ENCODE measurements at places on chromosomes 2 and 18.

- no peak for DNase-seq
These were observed 139.8 kb downstream of the ZFP36L2 start for GRCh38 chr2:43086451-43087221.

GRCh38 chr2:86476092-86476491 is 34.9 kb downstream of the KDM3A start:
- DNase-seq: no peak

GRCh38 chr2:32360416-32360815 is 3.6 kb downstream of the BIRC6 start:
- no peak for DNase-seq

GRCh38 chr2:201406077-201406662 is 45.1 kb downstream of the TRAK2 start:
- DNase-seq: no peak

DNA sequence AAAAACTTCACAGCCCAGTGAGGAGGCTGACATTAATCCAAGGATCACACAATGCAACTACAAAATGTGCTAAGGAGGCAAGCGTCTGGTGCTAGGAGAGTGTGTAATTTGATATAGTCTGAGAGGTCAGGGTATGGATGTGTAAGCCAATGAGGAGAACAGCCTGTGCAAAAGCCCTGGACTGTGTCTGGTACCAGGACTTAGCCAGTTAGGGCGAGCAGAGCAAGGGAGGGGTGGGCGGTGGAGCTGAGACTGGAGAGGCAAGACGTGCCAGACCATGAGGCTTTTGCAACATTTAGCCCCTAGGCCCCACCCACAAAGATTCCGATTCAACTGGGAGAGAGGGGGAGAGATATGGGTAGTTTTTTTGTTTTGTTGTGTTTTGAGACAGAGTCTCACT is 33.5 kb upstream of the SPRED2 start:
- no peak for DNase-seq

DNA sequence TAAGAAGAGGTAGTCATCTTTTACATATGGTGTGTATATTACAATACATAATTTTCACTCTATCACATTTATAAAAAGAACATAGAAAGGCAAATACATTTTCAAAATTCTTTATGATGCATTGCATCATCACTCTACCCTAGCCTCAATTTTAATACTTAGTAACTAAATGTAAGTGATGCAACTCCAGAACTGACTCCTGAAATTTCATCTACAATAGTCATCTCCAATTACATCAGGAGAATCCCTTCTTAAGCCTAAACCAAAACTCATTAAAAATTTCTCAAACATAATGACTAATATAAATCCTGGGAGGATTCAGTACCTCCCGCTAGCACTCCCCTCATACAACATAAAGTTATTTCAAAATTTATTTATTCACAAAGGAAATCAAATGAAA is 15.9 kb downstream of the TMX3 start:
- DNase-seq: no peak

- no peak for DNase-seq
These were observed 31.5 kb downstream of the NOL10 start for GRCh38 chr2:10658041-10658913.

GRCh38 chr18:49580279-49580678 is 18.4 kb downstream of the LIPG start:
- no peak for DNase-seq

GRCh38 chr2:174544156-174544555 is 53.4 kb downstream of the WIPF1 start:
- no peak for DNase-seq

DNA sequence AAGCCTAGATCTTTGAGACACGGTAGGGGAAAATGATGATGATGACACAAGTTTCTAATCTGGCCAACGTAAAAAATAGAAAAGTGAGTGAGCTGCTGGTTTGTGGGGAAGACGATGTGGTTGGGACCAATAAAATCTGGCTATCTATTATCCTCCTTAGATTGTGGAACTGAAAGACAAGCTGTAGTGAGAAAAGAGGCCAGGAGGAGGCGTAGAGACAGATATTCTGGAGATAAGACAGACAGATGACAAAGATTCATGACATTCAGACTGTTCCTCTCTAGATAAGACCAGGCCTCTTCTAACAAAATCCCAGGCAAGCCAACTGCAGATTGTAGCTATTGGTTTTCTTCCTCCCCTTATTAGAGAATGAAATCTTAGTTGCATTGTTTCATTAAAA is 376.3 kb upstream of the UBE2E3 start:
- DNase-seq: peak; percentile 16

- DNase-seq: peak; percentile 69
These were observed at the start of gene HSBP1L1 for GRCh38 chr18:79964330-79965118. Gene HSBP1L1 (plus strand): TSS chr18:79964643. CDS start chr18:79964736, 93 bp downstream.

DNA sequence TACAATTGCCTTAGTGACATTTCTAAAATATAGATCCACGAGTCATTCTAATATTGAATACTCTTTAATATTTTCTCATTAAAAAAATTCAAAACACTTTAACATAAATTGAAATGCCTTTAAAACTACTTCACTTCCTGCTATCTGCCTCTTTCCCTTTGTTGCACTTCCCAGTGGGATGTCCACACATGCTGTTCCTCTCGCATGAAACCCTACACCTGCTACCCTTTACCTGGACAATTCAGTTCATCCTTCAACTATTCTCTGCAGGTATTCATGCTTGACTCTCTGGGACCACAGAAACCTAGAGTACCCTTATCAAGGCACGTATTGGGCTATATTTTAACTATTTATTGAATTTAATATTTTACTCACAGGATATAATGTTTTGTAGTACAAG is 373.3 kb upstream of the GALNT5 start:
- no peak for DNase-seq

- DNase-seq: no peak
These were observed 1030.3 kb downstream of the TDRD15 start for GRCh38 chr2:22153931-22154613.

- DNase-seq: no peak
These were observed 325.8 kb downstream of the CYP26B1 start for GRCh38 chr2:71821856-71822255.

GRCh38 chr2:86238354-86238753 is 39.1 kb downstream of the MRPL35 start:
- peak; percentile 75 for DNase-seq

GRCh38 chr18:62663731-62664336 is 51.5 kb upstream of the PHLPP1 start:
- no peak for DNase-seq

GRCh38 chr18:27750014-27750413 is 426.9 kb downstream of the CDH2 start:
- no peak for DNase-seq

DNA sequence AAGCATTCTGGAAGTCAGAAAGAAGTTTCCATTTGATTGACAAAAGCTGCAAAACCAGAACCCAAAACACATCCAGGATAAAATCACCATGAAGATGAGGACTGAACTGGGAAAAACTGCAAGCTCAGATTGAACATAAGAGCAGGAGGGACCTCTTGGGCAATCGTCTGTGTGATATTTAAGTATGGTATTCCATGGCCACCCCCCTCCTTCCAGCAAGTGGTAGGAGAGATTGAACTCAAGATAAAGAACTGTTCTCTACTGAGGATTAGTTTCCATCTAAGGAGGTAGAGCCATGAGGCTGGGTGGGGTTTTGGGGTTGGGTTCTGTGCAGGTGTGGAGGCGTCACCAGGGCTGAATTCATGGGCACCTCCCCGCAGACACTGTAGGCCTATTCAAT is 251.1 kb downstream of the NCKAP5 start:
- no peak for DNase-seq

- DNase-seq: no peak
These were observed 262.8 kb downstream of the KCNE4 start for GRCh38 chr2:223314811-223315210.

- DNase-seq: no peak
These were observed 123.5 kb downstream of the MBD2 start for GRCh38 chr18:54100920-54101470.

GRCh38 chr18:74457043-74457724 is at the start of gene DIPK1C:
Gene DIPK1C (minus strand): TSS chr18:74457308. CDS start chr18:74457259, 49 bp downstream.
- DNase-seq: no peak

DNA sequence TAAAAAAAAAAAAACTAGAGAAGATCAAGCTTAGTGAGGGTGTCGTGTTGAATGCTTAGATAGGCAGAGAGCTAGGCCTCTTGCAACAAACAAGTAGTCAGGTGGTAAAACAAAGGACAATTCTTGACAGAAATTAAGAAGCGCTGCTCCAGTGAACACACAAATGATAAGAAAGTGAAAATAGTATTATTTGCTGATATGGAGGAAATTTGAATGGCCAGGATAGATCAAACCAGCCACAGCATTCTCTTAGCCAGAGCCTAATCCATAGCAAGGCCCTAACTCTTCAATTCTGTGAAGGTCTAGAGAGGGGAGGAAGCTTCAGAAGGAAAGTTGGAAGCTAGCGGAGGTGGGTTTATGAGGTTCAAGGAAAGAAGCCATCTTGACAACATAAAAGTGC is 121.0 kb downstream of the SNTG2 start:
- no peak for DNase-seq

DNA sequence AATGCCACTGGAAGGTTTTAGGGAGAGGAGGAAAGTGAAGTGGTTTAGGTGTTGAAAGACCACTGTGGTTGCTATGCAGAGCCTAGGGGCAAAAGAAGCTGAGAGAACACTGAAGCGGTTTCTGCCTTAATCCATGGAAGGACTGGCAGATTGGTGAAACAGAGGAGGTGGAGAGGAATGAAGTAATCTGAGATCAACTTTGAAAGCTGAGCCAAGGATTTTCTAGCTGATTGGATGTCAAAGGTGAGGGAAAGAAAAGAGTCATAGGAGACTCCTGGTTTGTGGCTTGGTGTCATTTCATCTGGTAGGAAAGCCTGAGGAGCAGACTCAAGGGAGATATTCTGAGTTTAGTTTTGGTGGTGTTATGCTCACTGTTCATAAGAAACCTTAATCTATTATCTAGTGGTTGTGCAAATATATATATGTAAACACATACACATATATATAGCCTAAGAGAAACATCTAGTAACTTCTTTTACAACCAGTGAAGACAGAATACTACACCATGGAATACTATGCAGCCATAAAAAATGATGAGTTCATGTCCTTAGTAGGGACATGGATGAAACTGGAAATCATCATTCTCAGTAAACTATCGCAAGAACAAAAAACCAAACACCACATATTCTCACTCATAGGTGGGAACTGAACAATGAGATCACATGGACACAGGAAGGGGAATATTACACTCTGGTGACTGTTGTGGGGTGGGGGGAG is 134.1 kb upstream of the CREB1 start:
- no peak for DNase-seq

DNA sequence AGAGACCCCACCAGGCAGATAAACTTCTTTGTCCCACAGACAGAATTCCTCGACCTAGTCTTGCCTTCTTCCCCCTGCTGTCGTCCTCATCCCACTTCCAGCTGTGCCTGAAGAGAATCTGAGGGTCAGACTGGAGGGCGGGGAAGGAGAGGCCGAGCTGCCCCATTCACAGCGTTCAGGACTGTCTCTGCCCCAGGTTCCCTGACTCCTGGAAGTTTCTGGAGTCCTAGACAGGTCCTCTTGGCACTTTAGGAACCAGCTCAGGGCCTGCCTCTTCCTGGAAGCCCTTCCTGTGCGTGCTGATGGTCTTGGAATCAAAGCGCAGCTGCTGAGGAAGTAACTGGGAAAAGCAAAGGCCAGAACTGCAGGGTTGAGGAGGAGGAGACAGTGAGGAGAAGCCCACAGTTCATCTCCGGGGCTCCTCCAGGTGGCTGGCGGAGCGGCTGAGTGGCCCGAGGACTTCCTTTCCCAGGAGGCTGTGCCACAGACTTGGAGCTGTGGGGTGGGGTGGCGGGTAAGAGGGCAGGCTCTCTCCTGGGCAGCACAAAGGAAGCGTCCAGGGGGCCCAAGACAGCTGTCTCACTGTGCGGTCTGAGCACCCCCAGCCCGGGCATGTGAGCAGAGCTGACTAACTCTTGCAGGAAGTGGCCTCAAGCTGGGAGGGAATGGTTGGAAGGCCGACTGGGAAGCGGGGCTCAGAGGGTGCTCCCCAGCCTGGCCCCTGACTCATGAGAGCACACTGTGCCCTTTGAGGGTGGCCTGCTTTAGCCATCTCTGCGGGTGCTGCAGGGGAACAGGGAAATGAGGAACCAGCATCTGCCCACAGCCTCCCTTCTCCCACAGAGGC is 39.5 kb downstream of the SDC1 start:
- DNase-seq: peak; percentile 46

- no peak for DNase-seq
These were observed at the start of gene NT5C1B for GRCh38 chr2:18589354-18589753. Gene NT5C1B (minus strand): TSS chr2:18589569. CDS start chr2:18589468, 101 bp downstream.

GRCh38 chr2:215764441-215765048 is 248.8 kb downstream of the MREG start:
- DNase-seq: peak; percentile 54

GRCh38 chr2:43183743-43184142 is 42.7 kb downstream of the ZFP36L2 start:
- no peak for DNase-seq

- no peak for DNase-seq
These were observed 71.4 kb downstream of the TWIST2 start for GRCh38 chr2:238919307-238919706.

DNA sequence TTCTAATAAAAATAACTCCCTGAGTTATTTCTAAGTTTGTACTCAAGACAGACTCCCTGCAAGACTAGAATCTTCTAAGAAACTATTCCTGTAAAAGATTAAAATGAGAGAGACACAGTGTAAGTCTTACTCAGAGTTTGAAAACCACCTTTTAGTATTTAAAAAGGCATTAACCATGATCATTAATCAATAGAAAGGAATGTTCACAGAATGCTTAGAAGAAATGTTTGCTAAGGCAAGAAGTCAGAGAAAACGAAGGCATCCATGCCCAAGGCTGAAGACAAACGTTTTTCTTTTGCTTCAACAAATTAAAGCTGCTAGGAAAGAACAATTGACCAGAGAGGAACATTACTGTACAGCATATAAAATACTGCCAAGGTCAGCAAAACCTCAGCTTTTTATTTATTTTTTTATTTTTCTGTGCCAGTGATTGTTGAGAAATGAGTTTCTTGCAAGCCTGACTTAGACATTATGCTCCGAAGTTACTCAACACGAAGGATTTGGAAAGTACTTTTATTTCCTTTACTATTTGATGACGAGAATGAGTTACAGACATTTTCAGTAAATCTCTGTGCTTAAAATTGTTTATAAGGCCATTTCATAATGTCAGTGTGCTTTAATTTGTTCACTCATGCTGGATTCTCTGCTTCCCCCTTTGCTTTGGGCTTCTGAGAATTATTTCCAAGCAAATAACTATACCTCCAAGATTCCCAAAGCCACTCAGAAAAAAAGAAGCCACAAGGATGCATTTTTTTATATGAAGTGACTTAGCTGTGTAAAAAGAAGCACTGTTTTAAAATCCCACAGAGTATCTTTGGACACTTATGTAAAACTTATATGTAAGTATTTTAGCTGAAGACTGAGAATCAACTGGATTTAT is 20.5 kb downstream of the RND3 start:
- no peak for DNase-seq

DNA sequence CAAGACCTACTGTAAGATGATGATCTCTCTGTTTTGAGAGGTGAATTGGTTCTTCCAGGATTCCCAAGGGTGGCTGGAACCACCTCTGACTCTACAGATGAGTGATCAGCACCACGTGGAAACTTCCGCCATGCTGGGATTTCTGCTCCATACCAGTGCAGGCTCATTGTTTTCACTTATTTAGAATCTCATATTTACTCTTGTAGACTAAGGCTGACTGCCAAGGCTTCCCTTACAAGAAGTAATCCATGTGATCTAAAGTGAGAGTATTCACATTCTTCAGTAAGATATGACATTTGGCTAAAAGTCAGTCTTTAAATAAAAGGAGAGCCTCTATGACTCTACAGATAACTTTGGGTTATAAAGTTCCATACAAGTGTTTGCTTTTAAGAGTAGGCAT is 322.9 kb upstream of the RAB12 start:
- DNase-seq: no peak
